Mucosa of descending colon (tissue), 3 donors: ENCODE measurements at places on chromosomes 4 and X. TPM values are rescaled to one million over a fixed set of nuclear protein-coding genes. Genes with fewer than 3 reads are reported as not detected.

DNA sequence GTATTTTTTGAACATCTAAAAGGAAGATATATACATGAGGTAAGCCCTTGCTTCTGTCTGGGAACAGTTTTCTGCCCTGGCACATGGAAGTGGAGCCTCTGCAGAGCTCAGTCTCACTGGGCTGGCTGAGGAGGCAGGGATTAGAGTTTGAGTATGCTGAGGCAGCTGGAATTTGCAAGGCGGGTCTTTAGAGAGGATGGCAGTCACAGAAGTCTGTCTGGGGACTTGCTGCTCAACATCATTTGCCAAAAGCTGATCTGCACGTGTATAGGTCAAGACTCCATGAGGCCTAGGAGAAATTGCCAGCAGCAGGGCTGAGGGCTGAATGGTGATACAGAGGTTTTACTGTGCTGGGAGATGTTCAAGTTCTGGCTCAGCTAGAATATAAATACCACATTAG is 163.6 kb upstream of the ANK2 start:
- DNase-seq, result no peak

- no peak for DNase-seq
These were observed 23.2 kb downstream of the APOO start for GRCh38 chrX:23884427-23885024.

DNA sequence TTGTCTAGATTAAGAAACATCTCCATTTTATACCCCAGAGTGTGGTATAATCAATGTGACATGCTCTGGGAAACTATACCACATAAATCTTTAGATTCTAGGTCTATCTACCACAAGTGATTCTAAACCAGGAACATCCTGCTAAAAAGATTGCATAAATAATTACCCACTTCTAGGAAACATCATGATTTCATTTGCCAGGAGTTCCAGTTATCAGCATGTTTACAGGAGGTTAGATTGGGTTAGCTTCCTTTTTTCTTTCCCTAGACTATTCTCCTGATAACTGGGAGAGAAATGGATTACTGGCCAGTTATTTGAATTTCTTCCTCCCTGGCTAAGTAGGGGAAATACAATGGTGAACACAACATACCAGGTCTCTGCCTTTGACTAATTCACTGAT is 230.3 kb upstream of the BOD1L1 start:
- no peak for DNase-seq

DNA sequence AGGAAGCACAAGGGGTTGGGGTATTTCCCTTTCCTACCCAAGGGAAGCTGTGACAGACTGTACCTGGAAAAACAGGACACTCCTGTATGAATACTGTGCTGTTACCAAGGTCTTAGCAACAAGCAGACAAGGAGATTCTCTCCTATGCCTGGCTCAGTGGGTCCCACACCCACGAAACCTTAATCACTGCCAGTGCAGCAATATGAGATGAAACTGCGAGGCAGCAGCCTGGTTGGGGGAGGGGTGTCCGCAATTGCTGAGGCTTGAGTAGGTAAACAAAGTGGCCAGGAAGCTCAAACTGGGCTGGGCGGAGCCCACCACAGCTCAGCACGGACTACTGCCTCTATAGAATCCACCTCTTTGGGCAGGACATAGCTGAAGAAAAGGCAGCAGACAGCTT is 197.7 kb downstream of the INPP4B start:
- DNase-seq, result no peak

The FGFBP1 gene
- total RNA-seq, result 39.4 TPM

The ADH1C gene
- total RNA-seq, result 137 TPM
